Tibial artery (tissue), 4 donors: ENCODE measurements at places on chromosomes 6 and 20.

GRCh38 chr6:3385660-3386151, 71.1 kb downstream of the SLC22A23 start:
- DNase-seq = peak; percentile 69
- H3K27ac ChIP-seq = no peak overlapping the region
- H3K4me3 ChIP-seq = no peak overlapping the region
- no peaks in the 10 kb centered on the region for H3K36me3 ChIP-seq

- H3K27me3 ChIP-seq = no peaks in the 10 kb centered on the region
- H3K27ac ChIP-seq = peak overlapping the region; percentile 82
- no peaks in the 10 kb centered on the region for H3K36me3 ChIP-seq
- no peaks in the 10 kb centered on the region for H3K4me1 ChIP-seq
- H3K4me3 ChIP-seq = no peak overlapping the region
- DNase-seq = no peak
Observed at GRCh38 chr20:31476643-31477215, 1.6 kb downstream of the REM1 start.

DNA sequence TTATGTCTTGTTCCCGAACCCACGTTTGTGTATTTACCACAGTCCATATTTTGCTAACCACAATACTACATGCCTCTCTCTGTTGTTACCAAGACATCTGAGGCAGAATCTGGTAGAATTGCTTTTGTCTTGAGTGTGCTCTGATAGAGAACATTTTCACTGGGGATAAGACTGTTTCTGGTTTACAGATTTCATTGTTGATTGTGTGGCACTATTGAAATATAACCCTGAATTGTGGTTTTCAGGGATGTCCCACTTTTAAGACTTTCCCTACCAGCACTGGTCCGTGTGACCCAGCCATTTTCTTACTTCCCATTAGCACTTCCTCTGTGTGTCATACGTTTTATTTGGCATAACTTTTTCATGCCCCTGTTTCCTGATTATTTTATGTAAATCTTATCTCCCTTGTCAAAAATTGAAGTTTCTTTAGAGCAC, 12.2 kb downstream of the NCOA7 start:
- H3K27ac ChIP-seq = no peak overlapping the region
- DNase-seq = no peak
- H3K4me3 ChIP-seq = no peak overlapping the region
- H3K27me3 ChIP-seq = no peaks in the 10 kb centered on the region

GRCh38 chr6:104381907-104382306, 477.8 kb downstream of the HACE1 start:
- H3K4me1 ChIP-seq = no peaks in the 10 kb centered on the region
- no peak overlapping the region for H3K4me3 ChIP-seq
- H3K27ac ChIP-seq = no peak overlapping the region
- H3K27me3 ChIP-seq = no peaks in the 10 kb centered on the region
- DNase-seq = no peak

DNA sequence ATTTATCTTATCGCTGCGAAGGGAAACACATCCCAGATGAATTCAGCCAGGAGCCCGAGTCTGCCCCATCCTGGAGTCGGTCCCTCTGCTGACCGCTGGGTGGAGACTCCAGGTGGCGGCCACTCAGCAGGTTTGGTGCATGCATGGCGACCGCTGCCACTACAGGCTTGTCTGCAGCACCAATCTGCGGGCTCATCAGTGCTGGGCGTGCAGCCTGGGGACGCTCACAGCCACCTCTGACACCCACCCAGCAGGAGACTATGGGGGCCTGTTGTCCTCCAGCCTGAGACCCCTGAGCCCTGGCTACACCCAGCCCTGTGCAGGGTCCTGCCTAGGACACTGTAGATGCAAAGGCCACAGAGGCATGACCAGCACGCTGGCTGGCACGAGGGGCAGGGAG, 40.5 kb upstream of the GATA5 start:
- H3K27me3 ChIP-seq = peaks cover 84% of the 10 kb centered on the region
- no peak overlapping the region for H3K27ac ChIP-seq
- no peak for DNase-seq
- H3K36me3 ChIP-seq = no peaks in the 10 kb centered on the region
- no peak overlapping the region for H3K4me3 ChIP-seq

DNA sequence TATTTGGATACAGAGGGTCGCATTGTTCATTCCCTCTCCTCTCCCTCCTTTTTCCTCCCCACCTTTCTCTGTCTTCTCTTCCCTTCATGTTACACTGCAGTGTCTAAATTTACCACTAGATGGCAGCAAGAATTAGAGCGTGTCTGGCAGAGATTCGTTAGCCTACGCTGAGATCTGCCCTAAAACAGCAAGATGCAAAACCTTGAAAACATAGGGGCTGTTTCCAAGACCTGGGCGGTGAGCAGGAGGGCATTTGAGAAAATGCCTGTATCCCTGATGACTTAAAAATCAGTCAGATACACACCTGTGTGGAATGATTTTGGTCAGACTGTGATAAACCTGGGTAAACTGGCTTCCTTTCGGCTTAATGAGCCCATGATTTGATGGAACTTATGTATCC, 101.5 kb upstream of the ISM1 start:
- H3K4me3 ChIP-seq = no peak overlapping the region
- H3K36me3 ChIP-seq = no peaks in the 10 kb centered on the region
- no peaks in the 10 kb centered on the region for H3K4me1 ChIP-seq
- DNase-seq = no peak
- H3K27ac ChIP-seq = no peak overlapping the region
